ENCODE measurements at places on chromosomes 6 and 20. TPM values are rescaled to one million over a fixed set of nuclear protein-coding genes. Genes with fewer than 3 reads are reported as not detected.

PDYN gene
- not detected for polyA plus RNA-seq

ADGB gene
- polyA plus RNA-seq = 0.03 TPM

CASS4 gene
- 7.1 TPM for polyA plus RNA-seq

OPRM1 gene
- not detected for polyA plus RNA-seq

CDH4 gene
- polyA plus RNA-seq = 1.0 TPM

RNF39 gene
- 0.33 TPM for polyA plus RNA-seq

DEFB115 gene
- not detected for polyA plus RNA-seq

PTCHD4 gene
- 3.6 TPM for polyA plus RNA-seq

ATP6V1G2 gene
- not detected for polyA plus RNA-seq

MAS1 gene
- polyA plus RNA-seq = 1.1 TPM

KIZ gene
- polyA plus RNA-seq = 16.8 TPM

HRH3 gene
- 2.2 TPM for polyA plus RNA-seq

JPH2 gene
- 116 TPM for polyA plus RNA-seq

EPPIN gene
- polyA plus RNA-seq = not detected

LAMA2 gene
- 133 TPM for polyA plus RNA-seq

GTSF1L gene
- not detected for polyA plus RNA-seq

ADTRP gene
- polyA plus RNA-seq = 1.1 TPM

CTCFL gene
- 0.27 TPM for polyA plus RNA-seq

EPHA7 gene
- polyA plus RNA-seq = 11.2 TPM

C6orf15 gene
- polyA plus RNA-seq = not detected

PPIL6 gene
- 6.2 TPM for polyA plus RNA-seq

TPD52L1 gene
- 48.9 TPM for polyA plus RNA-seq

WFDC10B gene
- polyA plus RNA-seq = not detected

DLK2 gene
- not detected for polyA plus RNA-seq
